ENCODE measurements at places on chromosomes 16 and 17.
A peak's percentile ranks its signal among the peaks of the same experiment; 100 is the strongest.

GRCh38 chr16:13077816-13078215, 176.4 kb downstream of the SHISA9 start:
- DNase-seq: no peak

DNA sequence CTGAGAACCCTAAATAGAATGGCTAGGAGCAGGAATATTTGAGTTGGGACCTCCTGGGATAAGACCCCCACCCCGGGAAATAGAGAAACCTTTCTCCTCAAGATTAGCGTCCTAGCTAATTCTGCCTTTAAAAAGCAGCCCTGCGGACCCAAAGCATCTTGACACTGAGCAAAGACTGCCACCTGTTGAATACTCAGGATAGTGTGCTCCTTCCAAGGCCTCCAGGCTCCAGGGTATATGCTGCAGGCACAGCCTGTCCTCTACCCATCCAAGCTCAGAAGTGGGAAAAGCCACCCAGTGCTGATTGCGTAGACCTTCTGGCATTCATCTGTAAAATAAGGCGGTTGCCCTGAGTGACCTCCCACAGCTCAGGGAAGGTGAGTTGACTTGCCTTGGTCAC, 456.2 kb upstream of the DYNLRB2 start:
- DNase-seq: peak; percentile 27

- no peak for DNase-seq
Measured at GRCh38 chr17:49858796-49859195, 10.9 kb upstream of the TAC4 start.

DNA sequence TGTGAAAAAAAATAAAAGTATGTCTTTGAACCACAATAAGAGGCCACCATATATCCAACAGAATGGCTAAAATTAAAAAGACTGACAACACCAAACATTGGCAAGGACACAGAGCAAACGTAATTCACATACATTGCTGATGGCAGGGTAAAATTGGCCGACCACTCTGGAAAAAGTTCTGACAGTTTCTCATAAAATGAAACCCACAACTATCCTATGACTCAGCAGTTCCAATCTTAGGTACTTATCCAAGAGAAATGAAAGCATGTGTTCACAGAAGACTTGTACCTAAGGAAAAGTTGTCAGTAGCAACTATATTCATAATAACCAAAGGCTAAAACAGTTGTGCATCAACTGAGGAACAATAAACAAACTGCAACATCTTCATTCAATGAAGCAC, 357.3 kb upstream of the XYLT1 start:
- DNase-seq: no peak

GRCh38 chr16:14202095-14202494, 131.0 kb downstream of the MRTFB start:
- no peak for DNase-seq

DNA sequence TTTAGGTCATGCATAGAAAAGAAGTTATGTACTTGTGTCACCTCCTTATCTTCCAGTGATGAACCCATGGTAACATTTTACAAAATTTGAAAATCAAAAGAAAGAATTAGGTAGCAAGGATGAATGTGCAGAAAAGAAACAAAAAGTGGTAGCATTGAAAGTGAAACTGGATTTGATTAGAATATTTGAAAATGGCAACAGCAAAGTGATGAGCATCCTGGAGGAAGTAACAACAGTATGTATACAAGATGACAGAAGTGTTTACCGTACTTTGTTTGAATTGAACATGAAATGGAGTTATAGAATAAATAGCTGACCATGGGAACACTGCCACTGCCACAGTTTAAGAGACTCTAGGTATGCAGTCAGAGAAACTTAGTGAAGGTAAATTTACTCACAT, 1313.1 kb downstream of the CDH11 start:
- no peak for DNase-seq

GRCh38 chr17:17599965-17600364, 8.5 kb upstream of the PEMT start:
- DNase-seq: no peak

DNA sequence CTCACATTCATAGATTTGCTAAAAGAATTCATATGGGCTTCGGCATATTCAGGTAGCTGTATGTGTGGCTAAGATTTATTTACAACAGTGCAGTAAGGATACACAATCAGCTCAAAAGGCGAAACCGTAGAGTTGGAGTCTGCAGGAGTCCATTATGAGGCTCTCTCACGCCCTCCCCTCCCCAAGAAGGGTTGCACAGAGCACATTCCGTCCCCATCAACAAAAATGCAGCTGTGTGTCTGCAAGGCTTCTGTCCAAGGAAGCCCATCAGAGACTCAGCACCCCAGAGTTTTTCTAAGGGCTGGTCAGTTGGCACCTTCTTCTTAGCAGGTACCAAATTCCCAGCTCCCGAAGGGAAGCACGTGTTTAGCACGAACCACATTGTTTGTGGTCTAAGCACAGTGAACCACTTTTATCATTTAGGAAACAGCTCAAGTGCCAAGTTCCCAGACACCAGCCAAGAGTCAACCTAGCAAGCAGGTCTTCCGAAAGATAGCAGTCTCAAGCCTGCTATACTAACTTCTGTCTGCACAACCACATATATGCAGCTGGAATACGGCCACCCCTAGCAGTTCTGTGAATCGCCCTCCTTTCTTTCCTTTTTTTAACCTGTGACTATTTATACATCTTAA, 28.5 kb upstream of the MEAK7 start:
- no peak for DNase-seq

All from activated CD4-positive, alpha-beta T cell treated with anti-CD3 and anti-CD28 coated beads, Interleukin-10, Interleukin-2, amounts not matched to agents 100 ng/mL and 50 ng/mL, durations not matched to agents 16 hours and 8 hours (primary cell).